ENCODE measurements at places on chromosomes 7 and 10.

DNA sequence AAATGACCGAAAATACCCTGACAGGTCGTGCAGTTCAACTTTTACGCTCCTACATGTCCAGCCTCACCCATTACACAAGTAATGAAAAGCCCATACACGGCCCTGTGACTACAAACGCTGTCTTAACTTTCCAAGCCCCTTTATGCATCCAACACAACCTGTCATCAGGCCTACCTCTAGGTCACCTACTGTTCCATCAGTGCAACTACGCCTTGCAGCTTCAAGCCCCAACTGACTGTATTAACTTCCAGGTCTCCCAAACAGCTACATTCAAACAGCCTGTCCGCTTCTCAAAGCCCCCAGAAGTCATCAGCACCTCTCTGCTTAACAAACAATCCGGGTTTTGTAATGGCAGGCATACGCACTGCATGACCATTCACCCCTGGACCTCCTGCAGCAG lies 19.2 kb downstream of the ZNF107 start:
- DNase-seq, result no peak

- no peak for DNase-seq
Measured at GRCh38 chr7:40608321-40609075, 473.7 kb downstream of the SUGCT start.

DNA sequence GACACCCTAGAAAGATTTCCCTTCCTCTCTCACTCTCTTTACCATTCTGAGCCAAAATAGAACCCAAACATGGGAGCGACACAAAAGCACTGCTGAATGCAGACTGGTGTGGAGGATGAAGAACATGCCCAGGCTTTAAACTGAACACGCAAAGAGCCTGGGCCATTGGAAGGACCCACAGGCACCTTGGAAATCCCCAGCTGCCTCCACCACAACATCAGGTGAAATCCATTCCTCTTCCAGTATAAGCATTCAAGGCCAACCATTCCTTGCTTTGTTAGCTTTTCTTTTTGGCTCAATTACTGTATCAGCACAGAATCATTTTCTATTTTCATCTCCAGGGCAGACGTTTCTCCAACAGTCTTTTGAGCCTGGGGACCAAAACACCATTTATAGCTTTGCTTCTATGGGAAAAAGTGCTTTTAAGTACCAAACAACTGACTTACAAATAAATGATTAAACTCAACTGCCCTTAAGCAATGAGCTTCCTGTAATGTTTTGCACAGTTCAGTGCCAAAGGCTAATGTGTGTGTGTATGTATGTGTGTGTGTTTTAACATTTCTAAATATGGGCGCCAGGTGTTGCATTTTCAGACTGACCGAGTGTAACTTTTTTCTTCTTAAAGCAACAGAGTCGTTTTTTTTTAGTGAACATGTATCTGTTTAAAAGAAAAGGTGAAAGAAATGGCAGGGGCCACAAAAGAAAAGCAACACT lies 16.2 kb upstream of the BLNK start:
- DNase-seq, result no peak

- no peak for DNase-seq
Measured at GRCh38 chr10:96667401-96667800, 52.9 kb downstream of the PIK3AP1 start.

DNA sequence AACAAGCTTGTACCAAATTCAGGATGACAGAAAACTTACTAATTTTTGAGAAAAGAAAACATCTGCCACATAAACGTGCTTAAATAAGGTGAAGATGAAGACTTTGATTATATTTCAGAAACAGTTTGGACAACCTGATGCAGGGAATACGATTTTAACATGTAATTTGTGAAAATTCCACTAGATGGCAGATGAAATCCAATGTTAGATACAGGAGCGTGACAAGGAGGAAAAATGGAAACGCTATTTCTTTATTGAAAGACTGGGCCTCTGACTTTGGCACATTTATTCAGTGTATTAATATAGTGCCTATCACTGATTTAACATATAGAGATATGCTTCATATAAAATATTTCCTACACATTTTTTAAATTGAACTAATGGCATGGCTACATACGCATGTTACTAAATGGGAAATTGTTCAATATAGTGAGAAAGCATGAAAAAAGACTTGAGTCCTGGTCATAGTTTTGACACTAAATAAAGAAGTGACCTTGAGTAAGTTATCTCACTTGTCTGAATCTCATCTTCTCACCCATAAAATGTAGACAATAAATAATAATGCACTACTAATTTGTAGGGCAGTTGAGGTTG lies 60.7 kb downstream of the CD36 start:
- no peak for DNase-seq

GRCh38 chr10:15898046-15898445 lies 37.7 kb upstream of the MINDY3 start:
- DNase-seq, result no peak

- no peak for DNase-seq
Measured at GRCh38 chr10:60757420-60757895, 20.8 kb upstream of the CDK1 start.

- DNase-seq, result no peak
Measured at GRCh38 chr10:49556723-49557122, 17.8 kb upstream of the ERCC6 start.

DNA sequence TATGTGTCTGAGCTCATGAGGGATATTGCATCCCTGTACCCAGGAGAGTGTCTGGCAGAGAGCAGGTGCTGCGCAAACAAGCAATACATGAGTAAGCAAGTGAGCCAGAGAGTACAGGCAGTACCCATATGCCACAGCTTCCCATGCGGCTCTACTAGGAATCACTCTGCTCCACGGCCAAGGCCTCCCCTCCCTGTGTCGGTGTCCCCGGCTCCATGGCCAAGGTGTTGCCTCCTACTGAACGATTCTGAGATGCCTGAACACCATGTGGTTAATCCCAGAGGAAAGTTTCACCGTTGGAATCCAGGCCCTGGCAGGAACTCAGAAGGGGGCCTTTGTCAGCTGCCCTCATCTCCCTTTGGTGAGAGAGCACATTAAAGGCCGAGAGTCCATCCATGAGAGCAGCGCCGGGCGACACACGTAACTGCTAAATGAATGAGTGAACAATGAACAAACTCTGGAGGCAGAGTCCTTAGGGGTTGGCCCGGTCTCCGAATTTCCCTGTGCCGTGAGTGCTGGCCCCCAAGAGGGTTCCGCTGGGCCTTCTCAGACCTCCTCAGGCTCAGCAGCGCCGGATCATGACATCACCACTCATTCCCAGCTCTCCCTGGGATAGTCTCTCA lies 136.0 kb upstream of the FAM20C start:
- DNase-seq, result no peak

Data from NCI-H1436 treated with DMSO at 0.1 percent for 48 hours (cell line).